ENCODE measurements at places on chromosomes 12 and 14.
A peak's percentile ranks its signal among the peaks of the same experiment; 100 is the strongest.

- DNase-seq = no peak
These were observed 51.3 kb upstream of the KCNA1 start for GRCh38 chr12:4858386-4858785.

- DNase-seq = no peak
These were observed 6.4 kb downstream of the SLC15A4 start for GRCh38 chr12:128817111-128818015.

DNA sequence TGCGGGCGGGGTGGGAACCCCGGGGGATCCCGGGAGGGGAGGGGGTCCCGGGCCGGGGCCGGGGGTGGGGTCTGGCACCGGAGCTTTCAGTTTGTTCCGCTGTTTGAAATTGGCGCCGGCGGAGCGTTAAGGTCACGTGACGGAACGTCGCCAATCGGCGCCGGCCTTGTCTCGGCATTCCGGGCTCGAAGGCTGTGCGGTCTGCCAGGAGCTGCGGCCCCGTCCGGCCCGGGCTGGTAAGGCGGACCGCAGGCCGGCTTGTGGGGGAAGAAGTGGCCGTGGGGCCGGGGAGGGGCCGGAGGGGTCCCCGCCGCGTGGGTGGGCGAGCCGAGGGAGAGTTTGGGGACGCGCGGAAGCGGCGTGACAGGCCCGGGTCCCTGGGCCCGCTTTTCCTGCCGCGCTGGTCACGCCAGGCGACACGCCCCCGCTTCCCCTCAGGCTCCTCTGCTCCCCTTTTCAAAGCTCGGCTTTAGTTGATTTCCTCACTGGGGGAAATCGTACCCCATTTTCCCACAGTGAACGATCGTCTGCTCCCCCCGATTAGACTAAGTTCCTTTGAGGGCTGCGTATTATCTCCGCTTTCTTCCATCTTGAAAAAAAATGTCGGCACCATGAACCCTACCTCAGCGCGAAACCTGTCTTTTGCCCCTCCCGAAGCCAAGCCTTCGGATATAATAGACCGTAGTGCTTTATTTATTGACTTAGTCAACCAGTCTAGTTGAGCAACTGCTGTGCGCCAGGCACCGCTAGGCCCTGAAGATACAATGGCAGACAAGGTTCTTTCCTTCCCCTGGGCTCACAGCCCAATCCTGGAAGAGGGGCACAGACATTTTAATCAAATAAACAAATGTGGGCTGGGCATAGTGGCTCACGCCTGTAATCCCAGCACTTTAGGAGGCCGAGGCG, at the start of the genes FOXM1 and RHNO1:
Gene FOXM1 (minus strand): TSS at position 128 of the 906 bp plus-strand sequence. CDS start 2,696 bp downstream, outside the sequence.
Gene RHNO1 (plus strand): TSS at position 177 of the 906 bp plus-strand sequence. CDS start 8,144 bp downstream, outside the sequence.
- peak; percentile 76 for DNase-seq

GRCh38 chr14:75514673-75515628, 7.3 kb upstream of the BATF start:
- DNase-seq = peak; percentile 20

DNA sequence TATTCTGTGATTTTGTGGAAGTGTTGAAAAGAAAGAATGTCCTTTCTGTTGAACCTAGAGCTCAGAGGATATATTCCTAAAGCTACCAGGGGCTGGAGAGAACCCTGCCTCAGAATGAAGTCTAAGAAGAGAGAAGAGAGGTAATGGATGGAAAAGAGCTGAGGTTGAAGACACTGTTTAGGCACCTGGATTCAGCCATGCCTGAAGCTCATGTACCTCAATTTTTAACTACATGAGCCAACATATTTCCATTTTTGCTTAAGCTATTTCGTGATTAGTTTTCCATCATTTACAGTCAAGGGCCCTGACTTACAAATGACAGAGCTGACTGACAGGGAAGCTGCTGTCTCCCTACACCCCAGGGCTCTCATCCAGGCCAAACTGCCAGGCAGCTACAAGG, 10.7 kb downstream of the CAMKK2 start:
- DNase-seq = no peak

GRCh38 chr14:71956920-71957563, 24.8 kb downstream of the RGS6 start:
- no peak for DNase-seq

- DNase-seq = no peak
These were observed 18.8 kb downstream of the SLC25A29 start for GRCh38 chr14:100287202-100287997.

Data from activated CD4-positive, CD25-positive, alpha-beta regulatory T cell (primary cell).